ENCODE measurements at places on chromosomes 6 and 20.

GRCh38 chr20:16942756-16943155, 194.6 kb downstream of the OTOR start:
- DNase-seq: no peak

- no peak for DNase-seq
Observed at GRCh38 chr20:13991311-13991710, 897 bp upstream of the SEL1L2 start.

- DNase-seq: no peak
Observed at GRCh38 chr6:38773338-38773737, 58.2 kb downstream of the DNAH8 start.

DNA sequence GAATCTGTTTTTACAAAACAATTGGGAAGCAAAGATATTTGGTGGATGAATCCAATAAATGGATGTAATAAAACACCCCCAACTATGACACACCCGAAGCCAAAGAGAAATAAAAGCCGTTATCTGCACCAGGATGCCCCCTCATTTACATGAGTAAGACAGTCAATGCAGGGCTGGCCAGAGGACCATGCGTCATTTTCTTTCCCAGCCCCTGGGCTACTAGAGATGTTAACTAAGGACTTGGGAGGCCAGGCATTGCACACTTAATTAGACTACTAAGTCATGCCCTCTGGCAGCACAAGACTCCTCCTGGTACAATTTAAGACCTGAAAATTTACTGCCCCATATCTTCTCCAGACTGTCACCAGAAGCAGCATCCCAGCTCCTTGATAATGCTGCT, 3.2 kb downstream of the LEMD2 start:
- no peak for DNase-seq

DNA sequence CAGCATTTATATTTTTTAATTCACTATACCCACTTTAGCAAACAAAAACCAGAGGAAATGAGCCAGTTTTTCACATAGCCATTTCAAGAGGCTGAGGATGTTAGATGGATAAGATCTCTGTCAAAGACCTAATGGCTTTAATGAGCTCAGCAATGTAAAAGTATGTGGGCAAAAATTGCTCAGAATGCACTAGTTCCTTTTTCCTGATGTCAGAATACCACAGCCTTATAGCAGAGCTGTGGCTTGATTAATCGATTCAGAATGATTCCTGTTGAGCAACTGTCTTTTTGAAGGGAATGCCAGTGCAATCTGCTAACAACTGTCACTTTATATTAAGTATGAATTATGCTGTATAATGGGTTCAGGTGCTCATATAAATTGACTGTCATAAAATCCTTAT, 100.6 kb upstream of the HIVEP1 start:
- no peak for DNase-seq

DNA sequence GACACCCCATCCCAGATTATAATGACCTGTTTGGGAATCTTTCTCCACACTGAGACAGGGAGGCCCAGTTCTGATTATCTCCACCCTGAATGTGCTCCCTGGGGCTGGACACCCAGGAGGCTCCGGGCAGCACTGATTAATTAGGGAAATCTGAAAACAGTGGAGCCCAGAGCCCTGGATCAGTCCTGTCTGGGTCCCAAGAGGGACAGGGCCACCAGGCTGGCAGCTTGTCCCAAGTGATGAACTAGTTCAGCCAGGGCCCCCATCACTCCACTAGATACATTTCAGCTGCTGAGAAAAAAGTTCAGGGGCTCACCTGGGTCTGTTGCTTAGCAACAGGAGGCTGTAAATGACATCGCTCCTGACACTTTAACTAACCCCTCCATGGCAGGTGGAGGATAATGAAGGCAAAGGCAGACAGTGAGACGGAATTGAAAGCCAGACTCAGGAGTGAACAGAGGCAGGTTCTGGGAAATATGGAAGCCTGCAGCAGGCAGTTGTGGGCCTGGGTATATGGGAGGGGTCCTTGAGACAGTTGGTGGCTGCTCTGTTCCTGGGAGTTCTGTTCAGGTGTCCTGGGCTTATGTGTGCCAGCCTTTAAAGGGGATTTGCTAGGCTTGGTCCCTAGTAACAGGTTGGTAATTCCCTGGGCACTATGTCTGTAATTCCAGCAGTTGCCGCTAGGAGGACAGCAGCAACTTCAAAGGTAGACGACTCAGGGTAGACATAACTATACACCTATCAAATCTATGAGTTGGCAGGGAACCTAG, 78.3 kb upstream of the CTNNBL1 start:
- DNase-seq: no peak

DNA sequence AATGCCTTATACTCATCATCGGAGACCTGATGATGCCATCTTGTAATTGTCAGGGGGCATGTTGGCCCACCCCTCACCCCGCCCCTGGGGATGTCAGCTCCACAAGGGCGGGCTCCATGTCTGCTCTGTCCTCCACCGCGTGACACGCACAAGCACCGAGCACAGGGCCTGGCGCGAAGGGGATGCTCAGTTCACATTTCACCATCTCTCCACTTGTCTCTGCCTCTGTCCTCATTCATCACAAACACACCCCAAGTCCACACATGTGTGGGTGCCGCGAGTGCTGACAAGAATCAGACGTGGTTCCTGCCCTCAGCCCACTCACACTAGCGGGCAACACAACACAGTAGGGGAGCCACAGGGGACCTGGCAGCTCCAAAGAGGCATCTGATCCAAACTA, 151.2 kb upstream of the PTPN1 start:
- DNase-seq: no peak

- DNase-seq: no peak
Observed at GRCh38 chr20:12660918-12661317, 347.9 kb upstream of the SPTLC3 start.

GRCh38 chr6:152338335-152339125, 298.6 kb downstream of the SYNE1 start:
- no peak for DNase-seq

DNA sequence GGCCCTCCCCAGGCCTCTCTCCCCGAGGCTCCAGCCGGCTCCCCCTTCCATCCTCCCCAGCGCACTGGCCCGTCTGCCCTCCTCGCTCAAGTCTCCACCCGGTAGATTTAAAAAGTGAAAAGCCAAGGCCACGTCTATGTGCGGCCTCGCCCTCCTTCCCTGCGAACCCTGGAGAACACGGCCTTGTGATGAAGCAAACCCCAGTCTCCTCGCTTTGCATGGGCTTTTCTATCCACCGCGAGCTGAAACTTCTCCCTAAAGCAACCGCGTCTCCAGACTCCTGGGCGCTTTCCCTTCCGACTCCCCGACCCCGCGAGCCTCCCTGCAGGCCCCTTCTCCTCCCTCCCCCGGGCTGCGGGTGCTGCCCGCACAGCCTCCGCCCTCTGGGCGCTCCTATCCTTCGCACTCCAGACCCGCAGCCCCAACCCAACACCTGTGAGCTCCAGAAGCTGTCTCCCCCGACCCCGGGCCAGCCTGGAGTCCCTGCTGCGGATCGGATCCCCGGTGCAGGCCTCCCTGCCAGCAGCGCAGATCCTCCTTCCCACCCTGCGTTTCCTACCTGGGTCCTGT, 265.2 kb upstream of the QKI start:
- DNase-seq: no peak

- no peak for DNase-seq
Observed at GRCh38 chr20:36128463-36129159, 25.9 kb upstream of the EPB41L1 start.

- DNase-seq: no peak
Observed at GRCh38 chr6:148794797-148795196, 48.0 kb downstream of the UST start.

GRCh38 chr6:8100159-8100854, 2.0 kb downstream of the EEF1E1 start:
- DNase-seq: no peak

GRCh38 chr6:91464201-91464600, 877.3 kb upstream of the MAP3K7 start:
- DNase-seq: no peak

DNA sequence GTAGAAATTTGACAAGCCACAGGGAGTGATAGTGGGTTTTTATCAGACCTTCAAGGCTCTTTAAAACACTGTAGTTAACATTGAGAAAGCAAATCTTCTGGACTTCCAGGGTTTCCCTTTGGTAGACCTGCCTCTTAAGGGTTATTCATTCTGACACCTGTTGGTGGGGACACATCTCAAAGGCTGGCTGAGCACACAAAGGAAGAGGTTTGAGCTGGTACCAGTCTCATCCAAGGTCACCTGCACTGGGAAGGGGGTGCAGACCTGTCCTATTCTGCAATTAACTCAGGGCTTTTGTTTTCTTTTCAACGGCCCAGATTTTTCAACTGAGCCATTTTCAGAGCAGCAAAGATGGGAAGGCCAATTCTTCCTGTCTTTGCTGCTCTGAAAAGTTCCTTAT, 45.6 kb downstream of the EDN1 start:
- DNase-seq: no peak

GRCh38 chr6:12957321-12958051, 240.9 kb downstream of the PHACTR1 start:
- no peak for DNase-seq

- no peak for DNase-seq
Observed at GRCh38 chr6:142381845-142382378, 80.1 kb downstream of the ADGRG6 start.

- DNase-seq: no peak
Observed at GRCh38 chr6:159038914-159039884, 5.6 kb downstream of the TAGAP start.

DNA sequence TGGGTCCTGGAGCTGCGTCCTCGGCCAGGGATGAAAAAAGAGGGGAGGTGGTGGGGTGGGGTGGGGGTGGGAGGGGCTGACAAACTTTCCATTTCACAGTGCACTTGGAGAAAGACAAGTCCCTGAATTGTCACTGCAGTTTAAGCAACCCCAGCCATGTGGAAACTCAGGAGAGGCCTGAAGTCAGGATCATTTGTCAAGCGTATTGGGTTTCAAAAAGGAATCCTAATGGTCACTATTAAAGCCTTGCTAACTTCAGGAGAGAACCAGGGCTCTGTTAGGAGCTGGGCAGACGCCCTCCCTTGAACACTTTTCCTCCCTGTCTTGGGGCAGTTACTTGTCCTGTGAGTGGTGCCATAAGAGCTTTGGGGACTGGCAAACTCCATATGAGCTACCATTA, 159.9 kb downstream of the FNDC1 start:
- no peak for DNase-seq

- DNase-seq: peak; percentile 29
Observed at GRCh38 chr6:15399641-15400470, 154.0 kb downstream of the JARID2 start.

DNA sequence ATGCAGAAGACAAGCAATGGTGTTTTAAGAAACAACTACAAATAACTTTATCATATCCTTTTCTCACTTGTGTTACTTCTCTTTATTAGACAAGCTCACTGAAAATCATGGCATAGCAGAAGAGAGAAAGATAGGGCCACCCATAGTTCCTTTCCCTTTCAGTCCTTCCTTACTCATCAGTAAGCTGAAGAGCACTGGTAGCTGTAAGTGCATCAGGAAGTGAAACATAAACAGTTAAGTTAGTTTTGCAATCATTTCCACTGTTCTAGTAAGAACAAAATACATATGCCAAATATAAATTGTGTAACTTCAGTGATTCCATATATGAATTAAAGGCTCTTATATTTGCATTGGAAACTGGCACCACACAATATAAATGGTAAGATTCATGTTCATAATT, 220.1 kb downstream of the HACE1 start:
- DNase-seq: no peak

DNA sequence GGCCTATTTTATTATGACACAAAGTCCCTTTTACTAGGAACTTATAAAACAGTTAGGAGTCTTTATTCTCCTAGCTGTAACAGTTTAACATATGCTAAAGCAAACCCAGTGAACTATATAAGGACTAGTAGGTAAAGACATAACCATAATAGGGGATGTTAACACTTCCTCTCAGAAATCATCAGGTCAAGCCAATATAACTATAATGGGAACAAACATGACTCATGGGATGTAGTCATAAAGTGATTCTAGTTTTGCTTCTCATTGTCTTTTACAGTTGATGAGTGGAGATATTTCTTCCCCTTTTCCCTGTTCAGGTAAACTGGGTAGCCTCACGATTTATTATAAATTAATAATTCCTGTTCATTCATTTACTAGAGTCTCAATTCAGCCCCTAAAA, 9.7 kb downstream of the PTCHD4 start:
- no peak for DNase-seq

Measured in cerebellar nuclear complex (tissue), 1 donor.